ENCODE measurements at places on chromosomes 11 and 22. TPM values are rescaled to one million over a fixed set of nuclear protein-coding genes. Genes with fewer than 3 reads are reported as not detected.

GRCh38 chr11:6625156-6625831, 6.1 kb upstream of the TPP1 start:
- ATAC-seq = no peak

DNA sequence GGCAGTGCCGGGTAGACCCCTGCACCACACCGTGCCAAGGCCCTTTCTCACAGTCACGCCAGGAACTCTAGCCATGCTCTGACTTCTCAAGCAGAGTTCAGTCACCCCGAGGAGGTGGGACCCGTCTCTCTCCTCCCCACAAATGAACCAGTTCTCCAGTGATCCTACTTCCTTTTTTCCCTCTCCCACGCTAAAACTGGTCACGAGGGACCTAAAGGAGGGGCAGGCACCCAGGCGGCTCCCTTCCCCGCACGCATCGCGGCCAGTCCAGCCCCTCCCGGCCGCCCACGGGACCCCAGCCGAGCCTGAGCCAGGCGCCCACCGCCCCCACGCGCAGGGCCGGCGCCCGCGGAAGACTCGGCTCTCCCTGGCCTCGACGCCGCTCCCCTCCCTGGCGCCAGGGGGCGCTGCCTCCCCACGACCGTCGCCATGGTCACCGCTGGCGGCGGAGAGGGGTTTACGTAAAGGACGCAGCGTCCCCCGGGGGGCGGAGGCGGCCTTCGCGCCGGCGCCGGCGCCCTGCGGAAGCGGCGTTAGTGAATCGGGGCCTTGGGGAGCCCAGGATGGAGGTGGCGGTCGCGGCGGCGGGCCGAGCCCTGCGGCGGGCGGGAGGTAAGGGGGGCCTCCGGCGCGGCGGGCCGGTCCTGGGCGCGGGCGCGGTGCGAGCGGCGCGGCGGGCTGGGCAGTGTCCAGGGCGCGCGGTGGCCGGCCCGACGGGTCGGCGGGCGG, at the start of gene DAGLA:
Gene DAGLA, plus strand, starts transcription at position 499 of the 729 bp plus-strand sequence. CDS start 39,765 bp downstream, outside the sequence.
- peak; percentile 83 for ATAC-seq

DNA sequence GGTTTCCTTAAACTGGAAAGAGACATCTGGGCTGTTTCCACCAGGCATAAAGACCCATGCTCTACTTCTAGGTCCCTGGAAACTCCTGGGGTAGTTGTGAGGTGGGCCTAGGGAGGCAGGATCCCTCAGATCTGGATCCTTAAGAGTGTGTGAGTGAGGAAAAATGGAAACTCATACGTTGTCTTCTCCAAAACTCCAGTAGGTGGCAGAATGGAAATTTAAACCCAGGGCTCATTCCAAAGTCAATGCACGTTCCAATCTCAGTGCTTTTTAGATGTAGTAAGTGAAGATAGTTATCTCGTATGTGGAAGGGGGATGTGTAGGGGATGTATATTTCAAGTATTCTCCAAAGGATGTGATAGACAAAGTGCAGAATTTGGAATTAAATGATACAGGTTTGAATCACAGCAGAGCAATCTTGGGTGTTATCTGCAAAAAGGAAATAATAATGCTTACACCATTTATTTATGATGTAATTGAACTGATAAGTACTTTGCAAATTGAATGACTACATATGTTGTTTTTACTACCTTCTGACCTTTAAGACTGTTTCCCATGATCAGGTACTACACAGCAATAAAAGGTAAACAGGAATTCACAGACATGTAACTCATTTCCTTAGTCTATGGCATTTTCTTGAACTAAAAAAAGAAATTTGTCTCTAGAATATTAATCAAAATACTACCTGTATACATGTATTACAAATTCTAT, 13.1 kb upstream of the MMP1 start:
- no peak for ATAC-seq

DNA sequence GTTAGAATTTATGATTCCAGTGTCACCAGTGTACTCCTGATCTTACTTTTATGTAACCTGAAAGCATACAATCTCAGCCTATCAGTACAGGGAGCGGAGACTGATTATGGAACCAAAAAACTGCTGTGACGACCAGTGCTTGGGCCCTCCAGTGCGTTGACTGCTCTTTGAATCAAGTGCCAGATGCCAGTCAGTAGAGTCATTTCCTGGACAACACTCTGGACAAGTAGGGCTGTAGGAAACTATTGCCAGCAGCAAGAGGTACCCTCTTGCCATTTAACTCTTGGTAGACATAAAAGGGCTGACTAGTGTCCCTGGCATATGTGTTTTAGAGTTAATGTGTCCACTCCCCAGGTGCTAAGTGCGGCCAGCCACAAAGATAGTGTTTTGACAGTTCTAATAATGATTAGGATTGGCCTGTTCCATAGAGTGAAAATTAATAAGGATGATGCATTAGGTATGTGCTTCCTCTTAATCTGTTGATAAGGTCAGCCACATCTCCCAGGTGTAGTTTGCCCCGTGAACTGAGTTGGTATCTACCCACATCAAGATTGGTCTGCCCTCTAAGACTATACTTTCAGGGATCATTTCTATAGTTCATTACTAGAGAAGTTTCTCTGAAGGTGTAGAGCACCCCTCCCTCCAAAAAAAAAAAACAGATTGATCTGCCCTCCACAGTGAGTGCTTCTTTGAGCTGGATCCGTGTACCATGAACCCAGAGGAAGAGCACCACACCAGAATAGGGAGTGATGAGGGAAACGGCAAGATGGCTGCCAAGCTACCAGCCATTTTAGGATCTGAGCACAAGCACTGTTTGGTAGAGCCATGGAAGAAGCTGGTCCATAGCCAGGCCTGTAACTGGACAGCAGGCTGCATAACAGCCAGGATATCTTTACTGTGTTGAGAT, 20.7 kb upstream of the AIFM3 start:
- no peak for ATAC-seq

- ATAC-seq = no peak
Observed at GRCh38 chr11:70437111-70437784, 38.9 kb downstream of the CTTN start.

DNA sequence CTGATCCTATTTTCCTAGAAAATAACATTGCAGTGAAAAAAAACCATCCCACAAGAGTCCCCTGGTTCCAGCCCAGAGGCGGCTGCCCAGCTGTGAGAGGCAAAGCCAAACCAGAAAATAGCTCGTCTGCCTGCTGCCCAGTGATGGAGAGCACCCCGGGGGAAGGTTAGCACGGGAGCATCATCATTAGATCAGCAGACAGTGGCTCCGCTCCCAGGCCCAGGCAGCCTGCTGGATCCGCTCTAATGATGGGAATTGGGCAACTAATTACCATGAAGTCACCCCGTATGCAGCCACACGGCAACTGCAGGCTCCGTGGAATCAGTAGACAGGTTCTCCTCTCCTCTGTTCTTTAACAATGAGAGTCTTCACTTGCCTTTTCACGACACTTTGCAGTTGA, 17.1 kb upstream of the B3GAT1 start:
- ATAC-seq = no peak

DNA sequence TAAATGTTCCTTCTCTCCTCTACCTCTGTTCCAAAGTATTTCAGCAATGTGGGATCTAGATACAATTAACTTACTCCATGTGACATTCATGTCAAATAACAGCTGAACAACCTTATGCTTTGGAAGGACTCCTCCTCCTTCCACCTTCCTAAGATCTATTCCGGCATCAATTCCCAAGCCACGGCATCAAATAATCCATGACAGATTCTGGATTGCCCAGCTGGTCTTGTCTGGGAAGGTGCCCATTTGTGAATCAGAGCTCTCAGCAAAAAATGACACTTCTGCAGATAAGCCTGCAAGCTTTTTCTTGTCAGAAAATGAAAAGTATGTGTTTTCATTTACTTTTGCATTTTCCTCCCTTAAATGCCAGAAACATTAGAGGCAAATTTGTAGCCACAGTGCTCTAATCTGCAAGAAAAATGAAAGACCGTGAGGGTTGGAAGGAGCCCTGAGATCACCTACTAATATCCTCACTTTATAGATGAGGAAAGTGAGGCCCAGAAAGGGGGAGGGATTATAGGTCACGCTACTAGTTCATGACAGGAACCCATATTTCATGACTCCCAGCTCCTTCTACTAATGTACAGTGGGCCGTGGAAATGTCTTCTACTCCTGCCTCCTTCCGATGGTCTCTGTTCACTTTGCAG, 124.0 kb downstream of the ME3 start:
- ATAC-seq = peak; percentile 69

DNA sequence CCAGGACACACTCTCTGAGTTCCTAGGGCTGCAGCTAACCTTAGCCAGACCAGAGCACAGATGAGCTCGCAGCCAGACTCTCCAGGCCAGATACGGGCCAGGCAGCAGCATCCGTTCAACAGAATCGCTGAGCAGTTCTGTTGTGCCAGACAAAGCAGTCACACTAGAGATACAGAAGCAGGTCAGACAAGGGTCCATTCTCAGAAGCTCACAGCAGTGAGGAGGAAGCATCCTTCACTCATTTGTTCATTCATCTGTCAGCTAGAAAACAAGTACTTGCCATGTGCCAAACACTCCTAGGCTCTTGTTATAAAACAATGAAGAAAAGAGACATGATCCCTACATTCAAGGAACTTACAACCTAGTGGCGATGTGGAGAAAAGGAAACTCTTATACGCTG, 2.6 kb downstream of the LMO2 start:
- no peak for ATAC-seq

DNA sequence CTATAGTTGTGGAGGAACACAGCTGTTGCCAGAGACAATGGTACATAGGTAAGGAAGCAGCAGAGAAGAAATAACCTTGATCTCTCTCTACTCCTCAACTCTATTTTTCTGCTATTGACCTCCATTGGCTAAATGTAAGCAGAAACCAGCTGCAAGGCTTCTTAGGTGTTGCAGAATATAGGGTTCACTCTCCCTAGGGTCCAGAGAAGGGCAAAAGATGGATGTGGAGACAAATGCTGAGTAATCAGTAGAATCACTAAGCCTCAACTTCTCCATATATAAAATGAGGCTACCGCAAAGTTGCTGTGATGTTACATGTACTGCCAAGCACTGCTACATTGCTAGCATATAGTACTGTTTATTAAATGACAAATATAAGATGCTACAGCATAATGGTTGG, 120.6 kb downstream of the PDE3B start:
- no peak for ATAC-seq

- ATAC-seq = no peak
Observed at GRCh38 chr11:123057661-123058305, 4.2 kb downstream of the HSPA8 start.

DNA sequence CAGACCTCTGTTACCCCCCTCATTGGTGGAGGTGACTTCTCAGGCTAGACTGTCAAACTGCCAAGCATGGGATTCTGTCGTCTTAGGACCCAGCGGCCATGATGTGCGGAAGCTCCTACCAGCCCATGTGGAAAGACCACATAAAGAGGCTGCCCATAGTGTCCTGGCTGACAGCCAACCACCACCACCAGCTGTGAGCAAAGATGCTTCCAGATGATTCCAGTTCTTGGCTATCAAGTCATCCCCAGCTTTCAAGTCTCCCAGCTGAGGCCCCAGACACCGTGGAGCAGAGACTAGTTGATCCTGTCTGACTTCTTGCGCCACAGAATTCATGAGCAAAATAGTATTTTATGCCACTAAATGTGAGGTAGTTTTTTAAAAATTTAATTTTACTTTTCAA, 32.9 kb downstream of the SCUBE1 start:
- no peak for ATAC-seq

DNA sequence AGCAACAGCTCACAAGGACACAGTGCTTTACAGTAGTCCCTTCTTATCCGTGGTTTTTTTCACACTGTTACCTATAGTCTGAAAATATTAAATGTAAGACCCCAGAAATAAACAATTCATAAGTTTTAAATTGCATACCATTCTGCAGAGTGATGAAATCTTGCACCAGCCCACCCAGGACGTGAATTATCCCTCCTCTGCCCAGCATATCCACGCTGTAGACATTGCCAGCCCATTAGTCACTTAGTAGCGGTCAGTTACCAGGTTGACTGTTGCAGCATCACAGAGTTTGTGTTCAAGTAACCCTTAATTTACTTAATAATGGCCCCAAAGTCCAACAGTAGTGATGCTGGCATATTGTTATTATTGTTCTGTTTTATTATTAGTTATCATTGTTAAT, 3.6 kb downstream of the CLTCL1 start:
- no peak for ATAC-seq

- no peak for ATAC-seq
Observed at GRCh38 chr11:28756977-28757376, 648.8 kb downstream of the METTL15 start.

GRCh38 chr11:43697679-43698078, 17.1 kb downstream of the HSD17B12 start:
- no peak for ATAC-seq

GRCh38 chr11:14339356-14339755, 19.6 kb downstream of the RRAS2 start:
- no peak for ATAC-seq

DNA sequence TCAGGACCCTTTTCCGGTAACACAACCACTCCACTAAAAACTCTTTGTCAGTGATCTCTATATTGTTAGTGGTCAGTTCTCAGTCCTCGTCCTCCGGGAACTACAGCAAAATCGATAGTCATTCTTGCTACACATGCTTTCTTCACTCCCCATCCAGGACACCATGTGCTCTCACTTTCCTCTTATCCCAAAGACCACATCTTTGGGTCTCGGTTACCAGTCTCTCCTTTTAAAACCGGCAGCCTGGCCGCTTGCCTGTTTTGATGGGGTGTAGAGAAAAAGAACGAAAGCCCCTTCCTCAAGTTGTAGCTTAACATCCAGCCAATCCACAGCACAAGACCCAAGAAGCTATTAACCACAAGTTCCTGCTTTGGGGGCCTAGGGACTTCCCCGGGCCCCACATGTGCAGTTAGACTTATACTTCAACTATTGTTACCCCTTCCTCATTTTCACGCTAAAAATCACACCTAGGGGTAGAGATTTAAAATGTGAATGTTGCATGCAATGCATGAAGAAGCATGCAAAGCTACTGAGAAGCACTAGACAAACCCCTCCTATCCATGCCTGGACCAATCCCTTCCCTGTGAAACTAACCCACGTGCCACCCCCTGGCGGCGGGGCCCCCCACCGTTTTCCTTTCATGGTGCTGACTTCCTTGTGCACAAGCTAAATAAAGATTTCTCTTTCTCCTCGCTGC, 1.5 kb upstream of the TOLLIP start:
- ATAC-seq = no peak

GRCh38 chr11:103051151-103051801, 40.7 kb downstream of the DCUN1D5 start:
- no peak for ATAC-seq

- no peak for ATAC-seq
Observed at GRCh38 chr11:130603335-130603906, 155.0 kb downstream of the ADAMTS15 start.

- ATAC-seq = no peak
Observed at GRCh38 chr22:49583341-49583740, 244.3 kb downstream of the BRD1 start.

P4HA3 gene
- total RNA-seq = 0.69 TPM

FOSL1 gene
- total RNA-seq = 24.9 TPM

ADM gene
- total RNA-seq = 70.5 TPM

RFPL1 gene
- not detected for total RNA-seq

OOSP3 gene
- not detected for total RNA-seq

SLC35F2 gene
- 7.6 TPM for total RNA-seq

All from gastroesophageal sphincter (tissue), 4 donors.